ENCODE measurements at places on chromosomes 11 and 22. TPM values are rescaled to one million over a fixed set of nuclear protein-coding genes. Genes with fewer than 3 reads are reported as not detected.

Gene TMEM121B
- 0.74 TPM for total RNA-seq

Gene SORL1
- total RNA-seq: 15.7 TPM

Gene PTH
- not detected for total RNA-seq

Gene NRGN
- 5.1 TPM for total RNA-seq

Gene OR2AG1
- total RNA-seq: not detected

Gene NXPE4
- total RNA-seq: not detected

Gene CST6
- 0.56 TPM for total RNA-seq

Gene SLCO2B1
- 171 TPM for total RNA-seq

- no peak for DNase-seq
Measured at GRCh38 chr11:129825380-129825779, 9.7 kb downstream of the TMEM45B start.

- DNase-seq: no peak
Measured at GRCh38 chr11:110679323-110679975, 32.8 kb downstream of the ARHGAP20 start.

DNA sequence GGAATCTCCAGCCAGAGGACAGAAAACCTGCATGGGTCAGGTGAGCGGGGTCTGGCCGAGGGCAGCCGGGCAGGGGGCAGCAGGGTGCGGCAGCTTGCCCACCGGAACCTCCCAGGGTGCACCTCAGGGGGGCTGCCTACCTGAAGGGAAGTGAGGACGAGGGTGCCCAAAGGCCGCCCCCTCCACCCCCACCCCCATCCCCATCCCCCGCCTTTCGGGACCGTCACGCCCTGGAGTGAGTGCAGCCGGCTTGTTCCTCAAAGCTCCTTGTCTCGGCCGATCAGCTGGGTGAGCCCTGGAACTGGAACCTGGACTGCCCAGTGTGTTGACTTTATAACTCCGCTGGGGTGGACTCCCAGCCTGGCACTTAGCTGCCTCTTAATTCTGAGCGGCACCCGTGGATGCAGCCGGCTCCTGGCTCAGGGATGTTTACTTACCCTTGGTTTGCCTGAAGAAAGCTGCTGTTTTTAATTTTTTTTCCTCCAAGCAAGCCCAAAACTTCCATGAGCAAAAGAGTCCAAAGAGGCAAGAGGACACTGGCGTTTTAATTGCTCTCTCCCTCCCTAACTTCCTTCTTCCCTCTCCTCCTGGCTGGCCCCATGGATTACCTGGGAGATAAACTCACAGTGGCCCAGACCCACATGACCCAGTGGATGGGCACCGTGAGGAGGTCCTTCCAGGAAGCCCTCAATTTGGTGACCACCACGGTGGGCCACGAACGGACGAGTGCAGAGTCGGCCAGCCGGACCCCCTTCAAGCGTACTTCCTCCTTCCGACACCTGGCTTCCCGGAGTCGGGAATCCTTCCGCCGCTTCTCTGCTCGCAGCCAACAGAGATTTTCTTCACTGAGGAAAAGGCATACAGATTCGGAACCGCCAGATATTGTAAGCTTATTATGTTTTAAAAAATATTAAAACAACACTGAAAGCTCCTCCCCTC is 87.8 kb upstream of the CRYBB3 start:
- DNase-seq: no peak

- no peak for DNase-seq
Measured at GRCh38 chr22:33656808-33657628, 263.3 kb downstream of the LARGE1 start.

DNA sequence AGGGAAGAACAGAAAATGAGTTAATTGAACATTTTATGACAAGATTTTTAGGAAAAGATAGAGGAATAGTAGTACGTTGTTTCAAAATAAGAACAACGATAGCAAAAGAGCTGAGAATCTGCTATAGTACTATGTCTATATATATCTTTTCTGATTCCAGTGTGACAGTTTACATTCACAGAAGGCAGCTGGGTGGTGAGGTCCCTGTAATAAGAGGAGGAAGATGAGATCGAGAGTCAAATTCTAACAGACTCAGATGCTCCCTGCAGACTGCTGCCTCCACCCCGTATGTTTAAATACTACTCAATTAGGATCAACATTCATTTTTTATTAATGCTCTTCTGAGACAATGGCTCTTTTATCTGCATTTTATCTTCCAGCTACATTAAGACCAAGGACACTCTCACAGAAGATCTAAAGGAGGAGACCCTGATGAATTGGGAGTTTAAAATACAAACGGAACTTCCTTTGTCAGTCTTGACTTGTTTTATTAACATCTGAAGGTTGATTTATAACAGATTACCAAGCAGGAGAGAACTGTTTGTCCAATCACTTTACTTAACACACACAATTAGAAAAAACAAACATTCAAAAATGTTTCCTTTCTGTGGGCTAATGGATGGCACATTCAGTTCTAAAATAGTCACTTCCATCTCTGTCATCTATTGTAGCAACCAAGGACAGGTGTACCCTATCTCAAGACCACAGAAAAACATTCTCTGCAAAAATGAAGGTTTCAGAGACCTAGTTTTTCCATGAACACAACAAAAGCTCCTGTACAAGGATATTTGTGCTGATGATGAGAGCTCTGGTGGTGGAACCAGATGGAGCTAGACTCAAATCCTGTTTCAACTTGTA is 240.2 kb downstream of the CADM1 start:
- no peak for DNase-seq

GRCh38 chr11:11444027-11444803 is 91.2 kb upstream of the CSNK2A3 start:
- DNase-seq: no peak

DNA sequence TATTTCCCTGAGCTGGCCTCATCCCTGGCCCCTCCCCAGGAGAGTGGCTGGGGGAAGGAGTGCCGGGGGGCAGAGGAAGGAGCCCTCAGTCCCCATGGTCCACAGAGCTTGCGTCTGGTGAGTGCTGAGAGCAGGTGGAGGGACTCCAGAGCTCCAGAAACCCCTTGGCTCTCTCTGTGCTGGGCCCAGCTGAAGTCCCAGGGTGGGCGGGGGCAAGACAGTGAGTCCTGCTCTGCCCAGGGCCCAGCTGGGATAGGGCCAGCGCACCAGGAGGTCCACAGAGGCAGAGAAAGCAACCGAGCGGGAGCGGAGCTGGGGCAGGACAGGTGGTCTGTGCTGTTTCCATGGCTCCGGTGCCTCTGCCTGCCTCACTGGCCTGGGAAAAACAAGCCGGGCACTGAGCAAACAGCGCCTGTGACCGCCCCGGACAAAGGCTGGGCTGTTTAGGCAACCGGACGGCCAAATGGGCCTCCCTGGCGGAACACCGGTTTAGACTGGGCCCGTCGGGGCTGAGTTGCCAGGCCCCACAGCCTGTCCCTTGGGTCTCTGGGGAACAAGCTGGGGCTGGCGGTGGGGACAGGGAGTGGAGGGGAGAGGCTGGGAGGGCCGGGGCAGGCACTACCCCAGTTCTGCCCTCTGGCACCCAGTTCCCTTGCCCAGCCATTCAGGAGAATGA is 34.1 kb upstream of the WNT7B start:
- peak; percentile 76 for DNase-seq

GRCh38 chr22:24208012-24208749 is 26.9 kb downstream of the SUSD2 start:
- no peak for DNase-seq

DNA sequence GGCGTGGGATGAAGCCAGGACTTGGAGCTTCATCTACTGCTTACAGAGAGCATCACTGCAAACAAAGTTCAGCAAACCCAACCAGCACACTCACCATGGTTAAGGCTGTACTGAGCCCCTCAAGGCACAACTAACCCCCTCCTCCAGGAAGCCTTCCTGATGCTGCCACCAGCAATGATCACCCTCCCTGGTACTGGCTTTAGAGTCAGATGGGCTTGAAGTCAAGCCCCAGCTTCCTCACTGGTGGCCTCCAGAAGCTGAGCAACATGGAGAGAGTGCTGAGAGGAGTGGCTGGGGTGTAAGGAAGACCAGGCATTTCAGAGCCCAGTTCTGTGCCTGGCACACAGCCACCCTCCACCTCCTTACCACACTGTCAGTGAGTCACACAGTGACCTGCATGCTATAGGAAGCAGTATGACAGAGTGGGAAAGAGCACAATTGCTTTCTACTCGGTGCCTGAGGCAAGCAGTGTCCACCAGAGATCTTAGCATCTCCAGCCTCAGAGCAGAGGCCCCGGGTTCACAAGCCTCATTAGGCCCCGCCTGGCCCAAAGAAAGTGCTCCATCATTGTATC is 24.7 kb upstream of the BAIAP2L2 start:
- peak; percentile 74 for DNase-seq

DNA sequence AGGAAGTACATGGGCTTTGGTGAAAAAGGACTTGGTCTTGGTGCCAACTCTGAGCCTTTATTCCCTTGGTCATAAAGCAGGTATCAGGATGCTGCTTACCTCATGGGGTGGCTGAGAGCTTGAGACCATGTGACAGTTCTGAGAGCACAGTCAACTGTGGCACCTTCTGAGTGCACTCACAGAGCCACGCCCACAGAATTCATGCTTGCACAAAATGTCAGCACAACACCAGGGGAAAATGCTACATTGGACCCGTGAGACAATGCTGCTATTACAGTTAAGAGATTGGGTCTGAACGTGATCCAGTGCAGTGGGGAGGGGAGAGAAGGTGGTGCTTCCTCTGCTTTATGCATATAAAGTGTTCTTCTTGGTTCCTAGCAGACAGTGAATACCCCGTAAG is 79.5 kb upstream of the SPON1 start:
- DNase-seq: no peak

- no peak for DNase-seq
Measured at GRCh38 chr11:123434911-123435310, 4.8 kb downstream of the GRAMD1B start.

DNA sequence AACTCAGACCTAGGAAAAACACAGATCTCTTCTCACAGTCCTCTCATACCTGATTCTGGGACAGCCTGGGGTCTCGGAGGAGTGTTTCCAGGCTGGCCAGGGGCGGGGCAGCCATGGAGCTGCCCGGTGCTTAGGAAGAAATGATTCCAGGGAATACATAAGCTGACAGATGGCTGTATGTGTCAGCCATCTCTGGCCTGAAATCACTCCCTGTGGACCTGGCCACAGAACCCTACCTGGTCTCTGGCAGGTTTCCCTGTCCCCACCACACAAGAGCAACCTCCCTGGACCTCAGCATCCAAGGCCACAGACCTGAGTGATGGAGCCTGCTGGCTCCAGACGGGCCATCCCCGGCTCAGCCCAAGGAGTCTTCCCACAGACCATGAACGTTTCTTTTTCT is 10.0 kb downstream of the GGA1 start:
- no peak for DNase-seq

DNA sequence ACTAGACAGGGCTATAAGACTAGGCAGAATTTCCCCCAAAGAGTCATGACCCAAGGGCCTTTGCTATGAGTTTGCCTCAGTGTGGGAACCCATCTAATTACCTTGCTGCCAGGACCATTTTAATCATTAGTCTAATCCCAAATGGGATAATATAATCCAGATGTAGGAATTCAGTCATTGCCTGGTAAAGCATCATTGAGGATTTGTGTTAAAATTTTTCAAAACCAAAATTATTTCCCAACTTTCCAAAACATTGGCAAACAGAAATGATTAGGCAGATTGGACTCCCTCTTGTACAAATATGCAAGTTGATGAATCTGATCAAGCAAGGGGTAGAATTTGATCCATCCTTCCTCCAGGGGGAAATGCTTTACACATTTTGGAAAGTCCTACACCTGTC is 16.2 kb upstream of the MMP13 start:
- no peak for DNase-seq

DNA sequence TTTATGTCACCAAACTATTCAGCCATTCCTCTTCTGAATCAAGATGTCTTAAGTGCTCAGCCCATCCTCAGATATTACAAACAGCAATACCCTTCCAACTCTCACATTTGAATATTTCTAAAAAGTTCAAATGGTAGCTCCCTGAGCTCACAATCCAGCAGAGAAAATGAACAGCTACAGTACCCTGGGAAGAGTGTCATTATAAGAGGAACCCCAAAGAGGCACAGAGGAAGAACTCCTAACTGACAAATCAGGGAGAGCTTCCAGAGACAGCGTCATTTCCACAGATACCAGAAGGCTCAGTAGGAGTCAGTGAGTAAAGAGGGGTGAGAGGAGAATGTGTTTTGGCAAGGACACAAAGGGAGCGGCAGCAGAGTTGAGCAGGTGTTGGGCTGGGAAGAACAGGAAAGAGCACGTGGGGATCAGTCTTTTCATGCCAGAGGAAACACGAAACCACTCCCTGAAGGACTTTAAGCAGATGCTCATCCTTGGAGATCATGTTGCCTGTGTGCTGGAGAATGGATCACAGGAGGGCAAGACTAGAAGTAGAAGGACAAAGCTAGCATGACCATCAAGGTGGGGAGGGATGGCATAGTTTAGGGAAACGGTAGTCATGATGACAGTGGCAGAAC is 4.3 kb downstream of the CLTCL1 start:
- no peak for DNase-seq

- DNase-seq: peak; percentile 25
Measured at GRCh38 chr22:22895776-22896445, 8.3 kb downstream of the IGLL5 start.

- peak; percentile 37 for DNase-seq
Measured at GRCh38 chr11:204587-205109, 2.6 kb downstream of the BET1L start.

- no peak for DNase-seq
Measured at GRCh38 chr22:29257751-29258181, 10.0 kb downstream of the RHBDD3 start.

GRCh38 chr11:31757260-31757835 is 53.8 kb downstream of the PAX6 start:
- no peak for DNase-seq

DNA sequence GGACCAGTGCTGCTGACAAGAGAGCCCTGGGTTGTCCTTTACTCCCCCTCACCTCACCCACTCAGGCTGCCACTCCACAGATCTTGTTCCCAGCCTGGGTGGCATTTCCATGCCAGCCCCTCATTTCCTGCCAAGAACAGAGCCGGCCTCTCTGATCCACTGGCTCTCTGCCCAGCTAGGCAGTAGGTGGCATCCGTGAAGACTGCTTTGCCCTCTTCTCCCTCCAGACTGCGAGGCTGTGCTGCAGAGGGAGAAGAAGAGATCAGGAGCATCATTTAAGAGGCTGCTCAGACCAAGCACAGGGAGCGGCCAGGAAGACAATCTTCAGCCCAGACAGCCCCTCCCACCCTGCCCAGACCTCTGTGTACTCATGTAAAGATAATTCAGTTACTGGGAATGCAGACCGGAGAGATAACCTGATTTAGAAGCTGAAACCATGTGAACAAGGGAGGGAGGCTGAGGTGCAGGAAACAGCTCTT is 126.9 kb upstream of the NCAM1 start:
- no peak for DNase-seq

DNA sequence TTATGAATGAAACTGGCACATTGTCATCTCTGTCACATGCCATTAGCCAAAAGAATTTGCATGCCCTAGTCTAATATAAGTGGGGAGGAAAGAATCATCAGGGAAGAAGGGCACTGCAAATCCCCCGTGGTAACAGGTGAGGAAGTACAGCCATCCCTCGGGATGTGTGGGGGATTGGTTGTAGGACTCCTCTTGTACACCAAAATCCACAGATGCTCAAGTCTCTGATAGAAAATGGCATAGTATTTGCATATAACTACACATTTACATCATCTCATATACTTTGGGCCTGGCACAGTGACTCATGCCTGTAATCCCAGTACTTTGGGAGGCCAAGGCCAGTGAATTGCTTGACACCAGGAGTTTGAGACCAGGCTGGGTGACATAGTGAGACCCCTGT is 109.7 kb downstream of the HIPK3 start:
- no peak for DNase-seq

Data from posterior vena cava (tissue), 2 donors.